Foreskin fibroblast (primary cell): ENCODE measurements at places on chromosomes 6 and 20.
A peak's percentile ranks its signal among the peaks of the same experiment; 100 is the strongest.

GRCh38 chr6:105036351-105036750, 79.4 kb downstream of the LIN28B start:
- DNase-seq, result no peak

DNA sequence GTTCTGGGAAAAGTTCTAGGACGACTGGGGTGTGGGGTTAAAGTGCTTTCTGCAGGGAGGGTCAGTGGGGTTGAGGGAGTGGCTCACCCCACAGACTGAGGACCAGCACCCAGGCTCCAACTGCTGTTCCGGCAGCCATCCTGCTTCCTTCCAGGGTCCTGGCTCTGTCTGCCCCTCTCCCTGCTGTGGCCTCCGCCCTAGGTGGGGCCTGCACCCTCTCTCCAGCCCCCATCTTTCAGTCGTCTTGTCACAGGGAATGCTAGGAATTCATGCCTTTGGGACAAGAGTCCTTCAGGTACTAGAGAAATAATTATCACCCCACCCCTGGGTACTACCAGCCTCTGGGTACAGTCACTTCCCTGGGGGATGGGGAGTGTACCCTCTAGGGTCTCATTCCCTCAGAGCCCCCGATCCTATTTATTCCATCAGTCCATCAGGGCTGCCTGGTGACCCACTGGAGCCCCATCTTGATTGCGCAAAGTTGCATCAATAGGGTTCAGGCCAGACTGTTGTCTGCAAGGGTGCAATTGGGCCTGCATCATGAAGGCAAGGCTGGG, at the start of gene AGER:
AGER (minus strand) TSS at position 170 of the 557 bp plus-strand sequence; CDS start at position 139, 31 bp downstream.
- no peak for DNase-seq

DNA sequence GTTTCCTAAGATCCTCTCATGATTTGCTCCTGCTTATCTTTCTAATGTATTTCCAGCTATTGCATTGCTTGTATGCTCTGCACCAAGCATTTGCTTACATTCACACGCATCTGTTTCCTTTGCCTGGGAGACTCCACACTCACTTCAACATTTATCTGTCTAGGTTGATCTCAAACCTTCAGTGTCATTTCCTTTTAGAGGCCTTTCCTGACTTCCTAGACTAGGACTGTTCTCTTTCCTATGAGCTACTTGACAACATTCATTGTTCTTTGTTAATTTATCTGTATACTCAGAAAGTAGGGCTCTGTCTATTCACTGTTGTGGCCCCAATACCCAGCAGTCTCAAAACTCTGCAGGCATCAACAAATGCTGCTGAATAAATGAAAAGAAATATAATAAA, 84.4 kb downstream of the WASF1 start:
- DNase-seq, result no peak

DNA sequence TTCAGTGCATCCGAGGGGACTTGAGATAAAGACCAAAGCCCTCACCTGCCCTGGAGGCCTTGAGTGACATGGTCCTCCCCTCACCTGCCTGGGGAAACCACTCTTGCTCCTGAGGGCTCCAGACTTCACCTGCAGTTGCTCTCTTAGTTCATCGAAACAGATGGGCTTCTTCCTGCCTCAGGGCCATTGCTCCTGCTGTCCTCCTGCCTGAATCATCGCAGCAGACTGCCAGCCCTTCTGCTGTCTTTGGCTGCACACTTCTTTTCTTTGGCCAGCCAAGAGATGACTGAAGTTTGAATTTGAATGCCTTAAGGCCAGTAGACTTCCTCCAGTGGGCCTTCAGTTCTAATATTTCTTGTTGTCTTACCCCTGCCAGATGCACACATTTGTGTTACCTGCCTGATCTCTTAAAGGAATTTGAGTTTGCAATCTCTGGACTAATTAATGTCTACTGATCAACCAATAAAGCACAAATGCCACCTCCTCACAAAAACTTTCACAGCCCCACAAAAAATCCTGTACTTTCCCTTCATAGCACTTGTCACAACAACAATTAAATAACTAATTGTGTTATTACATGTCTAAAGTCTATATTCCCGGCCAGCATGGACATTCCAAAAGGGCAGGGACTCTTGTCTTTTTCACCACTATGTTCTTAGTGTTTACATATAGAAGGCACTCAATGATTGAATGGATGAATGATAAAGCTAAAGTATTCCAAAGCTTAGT, 56.7 kb upstream of the SGK1 start:
- DNase-seq, result peak; percentile 69

DNA sequence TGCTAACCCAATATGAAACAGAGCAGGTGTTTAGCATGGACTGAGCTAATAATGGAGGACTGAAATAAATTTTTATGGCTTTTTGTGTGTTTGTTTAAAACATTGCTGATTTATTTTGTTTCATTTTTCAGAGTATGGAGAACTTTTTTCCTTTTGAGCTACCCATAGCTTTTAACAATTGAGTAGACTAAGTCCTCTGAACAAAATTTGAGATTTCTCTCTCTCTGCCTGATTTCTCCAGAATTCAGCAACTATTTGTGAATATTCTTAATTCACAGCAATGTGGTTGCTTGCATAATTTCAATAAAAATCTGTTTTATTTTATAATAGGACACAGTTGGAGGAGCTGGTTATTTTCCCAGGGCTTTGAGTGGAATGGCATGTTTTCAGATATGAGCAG, 103.7 kb downstream of the TPBG start:
- DNase-seq, result no peak

GRCh38 chr20:3930265-3931206, 41.3 kb downstream of the PANK2 start:
- DNase-seq, result no peak

DNA sequence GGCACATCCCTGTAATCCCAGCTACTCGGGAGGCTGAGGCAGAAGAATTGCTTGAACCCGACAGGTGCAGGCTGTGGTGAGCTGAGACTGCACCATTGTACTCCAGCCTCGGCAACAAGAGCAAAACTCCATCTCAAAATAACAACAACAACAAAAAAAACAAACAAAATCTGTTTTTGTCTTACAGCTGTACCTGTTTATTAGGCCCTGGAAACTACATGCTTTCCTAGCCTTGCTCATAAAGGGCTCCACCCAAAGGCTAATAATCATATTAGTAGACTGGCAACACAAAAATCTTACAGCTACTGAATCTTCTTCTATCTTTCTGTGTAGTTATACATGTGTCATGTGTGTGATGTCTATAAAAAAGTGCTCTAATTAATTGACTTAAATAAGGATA, 503.9 kb upstream of the EYS start:
- DNase-seq, result no peak

GRCh38 chr6:75183099-75183541, 22.7 kb downstream of the COL12A1 start:
- DNase-seq, result peak; percentile 82

- peak; percentile 22 for DNase-seq
Observed at GRCh38 chr6:158906926-158907325, 87.8 kb upstream of the EZR start.

DNA sequence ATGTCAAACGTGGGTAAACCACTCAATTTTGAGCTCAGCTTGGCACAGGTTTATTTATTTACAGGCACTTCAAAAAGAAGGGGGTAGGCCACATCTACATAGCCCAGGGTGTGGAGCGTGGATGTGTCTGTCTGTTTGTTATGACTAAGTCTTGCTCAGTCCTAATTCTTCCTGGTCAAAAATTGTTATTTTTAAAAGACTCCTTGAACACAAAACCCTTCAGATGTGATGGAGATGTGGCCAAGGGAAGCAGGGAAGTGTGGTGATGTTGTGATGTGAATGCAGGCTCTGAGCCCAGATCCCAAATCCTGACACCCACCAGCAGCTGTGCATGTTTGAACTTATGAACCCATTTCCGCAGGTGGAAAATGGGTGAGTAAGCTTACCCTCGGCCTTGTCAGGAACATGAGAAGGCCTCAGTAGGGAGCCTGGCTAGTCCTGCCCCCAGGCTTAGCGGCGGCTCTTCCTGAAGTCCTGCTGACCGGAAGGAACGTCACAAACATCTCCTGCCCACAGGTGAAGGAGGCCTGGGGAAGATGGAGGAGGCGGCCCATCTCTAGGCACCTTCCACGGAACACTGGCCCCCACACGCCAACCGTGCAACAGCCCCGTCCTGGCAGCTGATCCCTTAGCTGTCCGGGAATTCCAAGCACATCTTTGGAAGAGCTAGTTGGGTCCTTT, 119.7 kb downstream of the MYLK4 start:
- peak; percentile 50 for DNase-seq

- no peak for DNase-seq
Observed at GRCh38 chr6:137395316-137395715, 98.9 kb downstream of the OLIG3 start.

GRCh38 chr6:13474787-13475186, 12.6 kb downstream of the GFOD1 start:
- no peak for DNase-seq

- no peak for DNase-seq
Observed at GRCh38 chr6:111551521-111552231, 54.0 kb downstream of the TRAF3IP2 start.

DNA sequence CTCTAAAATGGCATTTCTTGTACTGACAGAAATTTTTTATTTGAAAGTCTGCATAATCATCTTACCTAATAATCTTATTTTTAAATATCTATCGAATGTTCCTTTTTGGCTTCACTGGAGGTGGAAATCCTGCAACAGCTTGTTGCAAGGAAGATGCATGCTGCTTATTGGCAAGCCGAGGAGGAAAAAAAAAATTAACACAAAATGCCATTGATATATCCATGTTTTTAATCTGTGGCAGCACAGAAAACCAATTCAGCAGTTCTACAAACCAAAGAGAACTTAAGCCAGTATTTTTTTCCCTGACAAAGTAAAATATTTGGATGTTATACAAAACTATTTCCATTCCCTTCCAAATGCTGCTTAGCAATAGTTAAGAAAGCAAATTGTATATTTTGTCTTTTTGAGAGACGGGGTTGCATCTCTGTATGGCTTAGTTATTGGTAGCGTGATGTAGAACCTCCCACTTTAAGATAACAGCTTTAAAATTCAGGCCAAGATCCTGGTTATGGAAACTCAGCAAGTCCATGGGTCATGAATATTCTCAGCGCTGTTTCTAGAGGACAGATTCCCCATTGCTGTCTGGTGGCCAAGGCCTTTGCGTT, 231.4 kb downstream of the TMEM242 start:
- no peak for DNase-seq

GRCh38 chr6:3786141-3786540, 34.6 kb upstream of the PXDC1 start:
- DNase-seq, result peak; percentile 41

GRCh38 chr6:146767632-146768031, 168.9 kb downstream of the ADGB start:
- no peak for DNase-seq

- no peak for DNase-seq
Observed at GRCh38 chr20:12036142-12036541, 118.4 kb downstream of the BTBD3 start.

GRCh38 chr6:29653452-29654038, 3.3 kb upstream of the MOG start:
- DNase-seq, result peak; percentile 85

DNA sequence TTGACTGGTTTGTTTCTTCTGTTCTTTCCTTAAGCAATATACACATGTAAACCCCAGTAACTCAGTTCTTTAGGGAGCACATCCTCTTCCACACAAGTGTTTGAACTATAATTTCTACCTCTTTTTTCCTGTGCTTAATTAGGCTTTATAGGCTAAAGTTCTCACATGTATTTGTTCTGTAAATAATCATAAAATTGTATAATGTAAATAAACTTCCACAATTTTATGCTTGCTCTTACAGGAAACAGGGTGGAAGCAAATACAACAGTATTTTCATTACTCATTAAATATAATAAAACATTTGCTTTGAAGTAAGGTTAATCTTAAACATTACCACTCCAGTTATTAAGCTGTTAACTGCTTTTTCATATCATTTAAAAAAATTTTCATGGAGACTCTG, 26.9 kb downstream of the GPRC6A start:
- DNase-seq, result no peak

DNA sequence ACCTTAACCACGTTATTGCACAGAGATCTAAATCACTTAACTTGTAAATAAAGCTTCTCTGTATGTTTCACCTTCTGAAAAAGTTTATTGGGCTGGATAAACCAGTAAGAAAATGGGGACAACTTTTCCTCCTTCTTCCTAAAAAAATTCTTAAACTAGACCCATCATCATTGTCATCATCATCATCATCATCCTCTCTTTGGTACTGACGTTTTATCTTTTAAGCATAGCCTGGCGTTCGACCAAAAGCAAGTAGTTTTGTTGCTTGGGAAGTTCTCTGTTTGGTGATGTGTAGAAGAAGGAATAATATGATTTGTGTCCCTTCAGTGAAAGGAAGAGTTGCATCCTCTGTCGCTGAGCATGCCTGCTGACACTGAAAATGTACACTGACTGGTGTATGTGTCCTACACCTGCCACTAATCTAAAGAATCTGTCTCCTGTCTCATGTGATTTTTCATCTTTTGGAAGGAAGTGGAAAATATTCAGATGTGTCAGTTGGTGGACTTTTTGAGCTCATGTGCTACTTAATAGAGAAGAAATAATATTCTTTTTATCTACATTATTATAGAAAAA, 2.5 kb downstream of the CLVS2 start:
- DNase-seq, result no peak

DNA sequence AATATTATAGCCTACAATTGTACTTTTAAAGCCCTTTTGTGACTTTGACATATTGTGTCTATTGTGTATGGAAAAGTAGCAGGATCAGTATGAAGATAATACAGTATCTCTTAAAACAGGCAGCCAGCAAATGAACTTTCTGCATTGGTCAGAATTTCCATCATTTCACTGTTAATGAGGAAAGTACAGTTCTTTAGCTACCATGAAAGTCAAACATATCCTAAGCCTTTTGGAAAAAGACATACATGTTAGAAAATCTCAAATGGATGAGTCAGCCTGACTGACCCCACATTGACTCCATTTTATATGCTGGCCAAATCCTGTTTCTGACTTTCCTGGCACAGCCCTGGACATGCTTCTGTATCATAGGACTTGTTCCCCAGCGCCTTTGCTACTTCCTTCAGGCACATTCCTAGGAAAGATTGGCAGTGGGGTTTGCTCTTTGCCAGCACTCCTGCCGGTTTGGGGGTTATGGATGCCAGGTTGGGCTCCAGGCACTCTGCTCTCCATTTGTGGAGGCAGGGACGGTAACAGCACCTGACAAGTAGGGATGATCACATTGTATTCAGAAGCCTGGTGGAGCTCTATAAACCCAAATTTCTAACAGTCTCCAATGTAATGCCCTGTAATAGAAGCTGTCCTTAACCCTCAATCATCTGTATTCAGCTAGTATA, 43.7 kb downstream of the TOP1 start:
- DNase-seq, result peak; percentile 89

- peak; percentile 24 for DNase-seq
Observed at GRCh38 chr6:155883741-155884140, 428.1 kb upstream of the NOX3 start.

- no peak for DNase-seq
Observed at GRCh38 chr6:108763931-108764579, 84.2 kb upstream of the ARMC2 start.
